ENCODE measurements at places on chromosomes 5 and 9.

DNA sequence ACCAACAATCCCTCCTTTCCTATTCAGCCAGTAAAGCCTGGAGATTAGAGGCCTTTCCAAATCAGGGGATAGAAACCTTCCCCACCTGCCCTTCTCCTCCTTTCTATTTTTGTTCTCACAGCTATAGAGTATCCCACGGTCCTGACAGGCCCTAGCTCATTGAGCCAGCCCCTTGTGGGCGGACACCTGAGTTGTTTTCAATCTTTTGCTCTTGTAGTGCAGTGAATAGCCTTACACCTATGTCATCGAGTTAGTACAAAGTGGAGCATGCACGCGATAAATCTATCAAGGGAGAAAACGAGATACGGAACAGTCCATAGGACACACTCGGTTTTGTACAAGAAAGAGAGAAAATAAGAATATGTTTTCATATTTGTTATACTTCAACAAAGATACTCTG lies 77.2 kb downstream of the TSPAN17 start:
- no peaks in the 10 kb centered on the region for H3K27me3 ChIP-seq
- peaks cover 14% of the 10 kb centered on the region for H3K4me1 ChIP-seq
- no peak overlapping the region for H3K27ac ChIP-seq
- H3K36me3 ChIP-seq: no peaks in the 10 kb centered on the region
- no peak overlapping the region for H3K4me3 ChIP-seq

- peaks cover 16% of the 10 kb centered on the region for H3K4me1 ChIP-seq
- no peaks in the 10 kb centered on the region for H3K36me3 ChIP-seq
- no peak overlapping the region for H3K4me3 ChIP-seq
- no peak overlapping the region for H3K27ac ChIP-seq
Observed at GRCh38 chr5:150142959-150143349, 12.7 kb downstream of the PDGFRB start.

DNA sequence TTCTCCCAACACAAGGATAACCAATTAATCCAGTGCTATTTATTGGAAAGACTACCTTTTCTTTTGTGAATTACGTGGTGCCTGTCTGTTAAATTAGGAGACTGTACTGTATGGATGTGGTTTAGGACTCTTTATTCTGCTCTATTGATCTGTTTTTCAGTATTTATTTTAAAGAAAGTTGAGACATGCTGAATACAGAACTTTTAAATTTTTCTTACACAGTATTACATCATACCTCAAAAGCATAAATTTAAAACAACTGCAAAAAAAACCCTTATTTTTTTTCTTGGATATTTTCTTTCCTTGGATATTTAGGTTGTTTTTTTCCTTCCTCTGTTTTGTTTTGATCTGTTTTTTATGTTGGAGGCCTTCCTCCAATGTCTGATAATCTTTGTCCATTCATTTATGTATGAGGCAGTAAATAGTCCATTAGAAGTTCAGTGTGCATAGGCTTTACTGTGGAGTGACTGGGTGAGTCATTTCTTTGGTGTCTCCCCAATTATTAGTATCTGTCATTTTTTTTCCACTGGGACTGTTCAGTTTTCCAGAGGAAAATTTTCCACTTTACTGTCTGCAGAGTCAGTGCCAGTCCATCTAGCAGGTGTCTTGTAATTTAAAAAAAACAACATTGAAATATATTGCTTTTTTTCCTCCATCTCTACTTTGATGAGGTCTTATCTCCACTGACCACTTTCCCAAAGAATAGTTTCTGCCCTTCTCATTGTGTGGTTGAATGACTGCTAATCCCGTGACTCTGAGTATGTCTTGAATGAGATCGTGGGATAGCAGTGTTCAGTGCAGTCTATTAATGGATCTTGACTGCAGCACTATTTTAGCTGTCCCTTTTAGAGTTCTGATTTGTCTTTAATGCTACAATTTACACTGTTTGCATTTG lies 15.2 kb downstream of the CYSTM1 start:
- H3K4me1 ChIP-seq: peaks cover 22% of the 10 kb centered on the region
- H3K27me3 ChIP-seq: no peaks in the 10 kb centered on the region
- DNase-seq: no peak
- H3K27ac ChIP-seq: no peak overlapping the region
- no peaks in the 10 kb centered on the region for H3K36me3 ChIP-seq
- no peak overlapping the region for H3K4me3 ChIP-seq

DNA sequence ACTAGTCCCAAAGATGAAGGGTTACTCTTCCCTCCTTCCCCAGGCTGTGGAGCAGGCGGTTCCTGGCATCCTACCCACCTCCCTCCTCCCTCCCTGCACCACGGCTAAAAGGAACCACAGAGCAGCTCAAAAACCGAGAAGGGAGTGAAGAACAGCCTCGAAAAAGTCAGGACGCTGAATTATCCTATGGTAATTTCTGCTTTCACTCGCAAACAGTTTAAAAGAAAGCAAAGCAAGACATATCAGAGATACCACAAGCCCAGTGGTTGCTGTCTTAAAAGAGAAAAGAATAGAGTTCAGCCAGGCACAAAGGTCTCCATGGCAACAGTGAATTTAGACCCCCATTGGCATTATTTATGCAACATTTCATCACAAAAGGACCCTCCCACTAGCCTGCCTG lies 315.4 kb downstream of the CTNND2 start:
- H3K36me3 ChIP-seq: no peaks in the 10 kb centered on the region
- H3K27me3 ChIP-seq: no peaks in the 10 kb centered on the region
- peak overlapping the region; percentile 34 for H3K4me3 ChIP-seq
- peaks cover 14% of the 10 kb centered on the region for H3K4me1 ChIP-seq

GRCh38 chr5:43137326-43137725 lies 16.6 kb downstream of the ZNF131 start:
- no peaks in the 10 kb centered on the region for H3K4me1 ChIP-seq
- peaks cover 31% of the 10 kb centered on the region for H3K36me3 ChIP-seq
- H3K27me3 ChIP-seq: no peaks in the 10 kb centered on the region
- no peak overlapping the region for H3K4me3 ChIP-seq
- no peak overlapping the region for H3K27ac ChIP-seq
